ENCODE measurements at places on chromosomes 12 and 14. TPM values are rescaled to one million over a fixed set of nuclear protein-coding genes. Genes with fewer than 3 reads are reported as not detected.

MGP gene
- 8.0 TPM for total RNA-seq

CPM gene
- total RNA-seq, result 3.0 TPM

SIX6 gene
- not detected for total RNA-seq

KRT2 gene
- total RNA-seq, result not detected

DBX2 gene
- not detected for total RNA-seq

DEGS2 gene
- 0.46 TPM for total RNA-seq

SCN8A gene
- total RNA-seq, result 12.7 TPM

FGD6 gene
- total RNA-seq, result 6.2 TPM

WNT1 gene
- total RNA-seq, result not detected

VWF gene
- total RNA-seq, result 3.7 TPM

HOXC5 gene
- not detected for total RNA-seq

BCL11B gene
- under 0.01 TPM for total RNA-seq

WIF1 gene
- not detected for total RNA-seq

NDUFA9 gene
- 31.7 TPM for total RNA-seq

ADCY6 gene
- 43.7 TPM for total RNA-seq

IGFBP6 gene
- total RNA-seq, result 666 TPM

AQP2 gene
- not detected for total RNA-seq

SLC7A8 gene
- 2.3 TPM for total RNA-seq

KLHL33 gene
- 0.18 TPM for total RNA-seq

PTGDR gene
- under 0.01 TPM for total RNA-seq

ZFHX2 gene
- 0.14 TPM for total RNA-seq

RNASE1 gene
- total RNA-seq, result not detected

FGD4 gene
- 6.0 TPM for total RNA-seq

SERPINA10 gene
- not detected for total RNA-seq

SMAGP gene
- 2.6 TPM for total RNA-seq

NAA25 gene
- 14.6 TPM for total RNA-seq

CD27 gene
- 0.14 TPM for total RNA-seq

LMNTD1 gene
- 0.37 TPM for total RNA-seq

USP44 gene
- total RNA-seq, result 13.8 TPM

PTPRB gene
- 0.55 TPM for total RNA-seq

TGM1 gene
- total RNA-seq, result 1.6 TPM

ST8SIA1 gene
- 0.65 TPM for total RNA-seq

FBLN5 gene
- 35.4 TPM for total RNA-seq

RERG gene
- 0.28 TPM for total RNA-seq

RPS6KL1 gene
- total RNA-seq, result 0.46 TPM

EXOC3L4 gene
- total RNA-seq, result 1.6 TPM

GLT1D1 gene
- not detected for total RNA-seq

KRT71 gene
- not detected for total RNA-seq

PKP2 gene
- 0.55 TPM for total RNA-seq

OR4E2 gene
- not detected for total RNA-seq

RNASE8 gene
- not detected for total RNA-seq

GLIPR1L2 gene
- total RNA-seq, result 0.71 TPM

MYO1H gene
- total RNA-seq, result not detected

PGF gene
- total RNA-seq, result 3.5 TPM

CD163 gene
- total RNA-seq, result not detected

SERPINA1 gene
- total RNA-seq, result not detected

HOXC11 gene
- total RNA-seq, result 0.14 TPM

RESF1 gene
- total RNA-seq, result 15.3 TPM

RDH16 gene
- 0.14 TPM for total RNA-seq
